ENCODE measurements at places on chromosomes 7 and 10.

DNA sequence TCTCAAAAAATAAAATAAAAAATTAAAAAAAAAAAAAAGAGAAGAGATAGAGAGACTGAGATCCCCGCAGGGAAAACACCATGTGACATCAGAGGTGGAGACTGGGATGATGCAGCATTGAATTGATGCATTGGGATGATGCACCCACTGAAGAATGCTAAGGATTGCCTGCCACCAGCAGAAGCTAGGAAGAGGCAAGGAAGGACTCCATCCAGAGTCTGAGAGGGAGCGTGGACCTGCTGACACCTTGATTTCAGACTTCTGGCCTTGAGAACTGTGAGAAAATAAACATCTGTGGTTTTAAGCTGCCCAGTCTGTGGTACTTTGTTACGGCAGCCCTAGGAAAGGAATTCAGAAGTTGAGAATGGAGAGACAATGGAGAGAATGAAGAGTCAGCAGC lies 89.8 kb upstream of the PRPS1L1 start:
- no peak for DNase-seq

- no peak for DNase-seq
Observed at GRCh38 chr7:13198036-13198435, 510.6 kb downstream of the ARL4A start.

- no peak for DNase-seq
Observed at GRCh38 chr10:129075508-129075907, 391.5 kb upstream of the MGMT start.

GRCh38 chr10:14742815-14743214 lies 31.9 kb downstream of the FAM107B start:
- DNase-seq, result no peak

DNA sequence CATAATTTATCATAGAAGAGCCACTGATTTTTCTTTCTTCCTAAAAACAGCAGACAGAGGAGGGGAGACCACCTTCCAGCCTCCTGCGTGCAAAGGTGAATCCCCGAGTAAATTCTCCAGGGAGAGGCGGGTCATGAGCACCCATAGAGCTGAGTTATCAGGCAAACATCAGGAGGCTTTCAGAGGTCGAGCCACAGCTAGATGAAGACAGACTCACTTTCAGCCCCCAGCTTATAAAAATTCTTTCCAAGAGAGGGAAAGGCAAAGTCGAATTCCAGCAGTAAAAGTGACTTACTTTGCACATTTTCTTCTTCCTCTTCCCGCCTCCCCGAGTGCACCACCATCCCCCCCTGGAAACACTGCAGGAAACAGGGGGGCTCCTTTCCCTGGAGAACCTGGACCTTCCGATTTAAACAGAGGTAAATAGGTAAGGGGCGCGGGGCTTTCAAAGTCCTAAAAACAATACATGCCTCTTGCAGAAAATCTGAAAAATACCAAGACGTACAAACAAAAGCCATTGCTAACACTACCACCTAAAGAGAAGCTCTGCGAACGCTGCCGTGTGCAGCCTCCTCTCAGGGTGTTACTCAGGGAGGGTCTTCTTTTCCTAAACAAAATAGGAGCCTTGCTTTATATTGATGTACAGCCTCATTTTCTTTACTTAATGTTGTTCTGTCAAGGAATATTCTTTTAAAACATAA lies 163.8 kb downstream of the SVIL start:
- DNase-seq, result no peak

DNA sequence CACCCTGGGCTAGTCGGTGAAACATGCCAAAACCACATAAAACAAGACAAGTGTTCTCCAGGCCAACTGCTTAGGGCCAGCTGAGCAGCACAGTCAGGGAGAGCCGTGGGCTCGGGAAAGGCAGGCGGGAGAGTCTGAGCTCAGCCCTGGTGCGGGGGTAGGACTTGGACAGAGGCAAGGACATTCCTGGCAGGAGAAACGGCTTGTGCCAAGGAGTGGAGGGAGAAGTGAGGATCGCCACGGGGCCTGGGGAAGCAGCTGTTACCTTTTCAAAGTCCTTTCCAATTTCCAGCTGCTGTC lies 4.2 kb downstream of the ELN start:
- no peak for DNase-seq
